Hair follicle dermal papilla cell (primary cell): ENCODE measurements at places on chromosomes 1 and 21. TPM values are rescaled to one million over a fixed set of nuclear protein-coding genes. Genes with fewer than 3 reads are reported as not detected.

SCMH1 gene
- total RNA-seq, result 26.0 and 35.9 TPM in 2 replicates

CFHR3 gene
- not detected in 2 replicates for total RNA-seq

FCER1G gene
- 0.97 TPM in 1 of 2 replicates, not detected in the other for total RNA-seq

TLR5 gene
- total RNA-seq, result 0.81 and 0.85 TPM in 2 replicates

CFAP74 gene
- not detected in 2 replicates for total RNA-seq

RUNX1 gene
- 48.6 and 62.6 TPM in 2 replicates for total RNA-seq

LCE2C gene
- total RNA-seq, result not detected in 2 replicates

SUSD4 gene
- total RNA-seq, result not detected in 2 replicates

MTARC1 gene
- 0.61 and 0.97 TPM in 2 replicates for total RNA-seq

RGS13 gene
- total RNA-seq, result not detected in 2 replicates

OR2L2 gene
- under 0.01 TPM in 1 of 2 replicates, not detected in the other for total RNA-seq

COL9A2 gene
- 2.7 and 4.4 TPM in 2 replicates for total RNA-seq

TMEM240 gene
- 4.7 and 6.7 TPM in 2 replicates for total RNA-seq

EVA1C gene
- 4.4 and 4.9 TPM in 2 replicates for total RNA-seq

LCE3E gene
- not detected in 2 replicates for total RNA-seq

USH2A gene
- under 0.01 and 0.16 TPM in 2 replicates for total RNA-seq

ANXA9 gene
- total RNA-seq, result 0.16 TPM in 1 of 2 replicates, not detected in the other

AMY1A gene
- total RNA-seq, result not detected in 2 replicates

SLAMF7 gene
- total RNA-seq, result not detected in 2 replicates

LDLRAD1 gene
- total RNA-seq, result not detected in 2 replicates

APCS gene
- not detected in 2 replicates for total RNA-seq

CCDC17 gene
- total RNA-seq, result 0.61 and 3.1 TPM in 2 replicates

CFH gene
- 27.4 and 59.4 TPM in 2 replicates for total RNA-seq

PRDM2 gene
- 33.5 and 40.4 TPM in 2 replicates for total RNA-seq

SLC35F3 gene
- total RNA-seq, result under 0.01 TPM in 1 of 2 replicates, not detected in the other

DNAJC6 gene
- 37.3 and 45.8 TPM in 2 replicates for total RNA-seq

S100A7 gene
- total RNA-seq, result not detected in 2 replicates

IFI44 gene
- total RNA-seq, result 24.5 and 44.6 TPM in 2 replicates

VASH2 gene
- not detected in 2 replicates for total RNA-seq

KTI12 gene
- total RNA-seq, result 17.5 and 18.3 TPM in 2 replicates

UTP25 gene
- 15.9 and 18.5 TPM in 2 replicates for total RNA-seq

C1orf94 gene
- total RNA-seq, result under 0.01 TPM in 1 of 2 replicates, not detected in the other

PALMD gene
- 3.2 and 4.6 TPM in 2 replicates for total RNA-seq

AQP10 gene
- not detected in 2 replicates for total RNA-seq

RNF207 gene
- total RNA-seq, result 5.8 and 16.1 TPM in 2 replicates

RPTN gene
- total RNA-seq, result 0.12 TPM in 1 of 2 replicates, not detected in the other

BLACAT1 gene
- total RNA-seq, result 0.12 TPM in 1 of 2 replicates, not detected in the other

TBX15 gene
- total RNA-seq, result 62.8 and 78.7 TPM in 2 replicates
